Sciatic nerve (tissue), 2 donors: ENCODE measurements at places on chromosomes 7 and 10.

GRCh38 chr7:104956753-104957450 lies 57.1 kb upstream of the KMT2E start:
- no peak for DNase-seq

- no peak for DNase-seq
Measured at GRCh38 chr10:123635745-123636144, 30.4 kb upstream of the GPR26 start.

DNA sequence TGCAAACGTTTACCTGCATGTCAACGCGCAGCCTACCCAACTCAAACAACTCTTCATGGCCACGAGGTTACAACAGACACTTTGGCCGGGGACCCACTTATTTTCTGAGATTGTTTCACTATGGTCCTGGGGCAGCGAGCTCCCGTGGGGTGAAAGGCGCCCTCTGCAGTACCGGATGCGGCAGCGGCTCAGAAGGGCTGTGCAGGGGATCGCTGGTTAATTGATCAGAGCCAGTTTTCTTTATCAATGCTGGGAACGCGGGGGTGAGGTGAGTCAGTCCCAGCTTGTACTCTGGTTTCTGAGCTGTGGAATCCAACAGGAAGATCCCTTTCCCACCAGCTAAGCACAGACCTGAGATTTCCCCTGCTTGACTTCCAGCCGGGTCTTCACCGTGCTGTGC lies 366.5 kb upstream of the KLF6 start:
- no peak for DNase-seq

DNA sequence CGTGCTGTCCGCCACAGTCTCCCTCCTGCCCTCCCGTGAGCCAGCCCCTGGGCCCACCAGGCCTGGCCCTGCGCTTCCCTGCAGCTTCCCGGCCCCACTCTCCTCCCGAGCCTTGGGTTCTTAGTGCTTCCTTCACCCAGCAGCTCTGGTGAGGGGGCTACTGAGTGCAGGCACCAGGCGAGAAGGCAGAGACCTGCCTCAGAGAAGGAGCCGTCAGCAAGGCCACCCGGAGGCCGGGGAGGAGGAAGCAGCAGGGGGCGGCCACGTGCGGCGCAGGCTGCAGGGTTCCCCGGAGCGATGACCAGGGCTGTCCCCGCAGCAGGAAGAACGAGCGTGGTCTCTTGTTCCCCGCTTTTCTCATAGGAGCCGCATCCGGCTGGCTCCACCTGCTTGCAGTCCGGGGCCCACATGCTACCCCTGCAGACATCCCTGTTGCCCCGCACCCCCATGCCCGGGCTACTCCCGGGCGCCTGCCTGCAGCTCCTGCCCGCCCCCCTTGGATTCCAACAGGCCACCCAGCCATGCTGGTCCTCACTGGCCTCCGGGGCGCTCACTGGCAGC lies 20.5 kb downstream of the YKT6 start:
- DNase-seq, result no peak

- no peak for DNase-seq
Measured at GRCh38 chr10:784403-785088, 95.1 kb upstream of the DIP2C start.

DNA sequence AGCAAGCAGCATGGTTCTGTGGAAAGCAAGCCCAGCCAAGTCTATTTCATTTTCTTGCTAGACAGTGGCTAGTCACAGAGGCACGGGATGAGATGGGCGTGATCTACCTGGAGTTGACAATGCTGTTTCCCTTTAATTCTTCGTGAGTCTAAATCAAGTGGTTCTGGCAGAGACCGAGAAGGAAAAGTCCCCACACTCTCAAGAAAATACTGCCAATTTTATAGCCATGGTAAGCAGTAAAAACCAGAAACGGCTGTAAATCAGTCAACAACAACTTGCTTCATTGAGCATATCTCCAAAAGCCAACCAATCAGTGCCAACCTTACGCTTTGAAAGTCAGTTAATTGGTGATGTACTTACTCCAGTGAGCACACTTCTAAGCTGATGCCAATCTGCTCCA lies 223.4 kb downstream of the SEC23IP start:
- DNase-seq, result no peak

- no peak for DNase-seq
Measured at GRCh38 chr10:110698340-110698739, 54.2 kb downstream of the RBM20 start.

DNA sequence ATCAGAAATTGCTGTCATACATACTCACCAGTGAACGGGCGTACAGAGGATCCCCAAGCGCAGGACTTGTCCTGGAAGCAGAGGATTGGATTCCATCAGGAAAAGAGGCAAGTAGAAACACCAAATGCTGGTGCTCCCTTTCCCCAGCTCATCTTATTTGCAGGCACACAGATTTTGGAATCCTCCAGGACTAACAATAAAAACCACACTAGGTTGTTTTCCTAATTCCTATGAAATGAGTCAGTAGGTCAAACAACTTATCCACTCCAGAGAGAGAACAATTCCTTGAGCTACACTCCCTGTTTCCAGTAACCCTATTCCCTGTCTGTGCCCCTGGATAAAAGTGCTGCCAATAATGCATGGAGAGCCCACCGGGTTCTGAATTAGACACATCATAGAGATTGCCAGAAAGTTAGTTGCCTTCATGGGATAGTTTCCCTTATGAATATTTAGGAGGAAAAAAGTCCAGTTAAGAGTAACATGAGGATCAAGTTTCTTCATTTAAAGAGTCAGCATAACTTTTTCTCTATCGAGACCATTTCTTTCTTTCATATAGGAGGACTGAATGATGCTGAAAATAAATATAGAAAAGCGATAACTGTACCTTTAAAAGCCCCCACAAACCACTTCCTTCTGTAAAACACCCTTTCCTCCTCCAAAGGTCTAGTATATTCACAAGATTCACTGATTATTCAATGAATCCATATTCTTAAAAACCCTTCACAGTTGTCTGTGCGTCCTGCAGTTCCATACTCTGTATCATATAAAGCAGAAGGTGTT lies 178.3 kb upstream of the KLF14 start:
- DNase-seq, result no peak
